NCI-H1092 (cell line): ENCODE measurements at places on chromosomes 3 and 15.

- DNase-seq = no peak
Observed at GRCh38 chr15:92922418-92923002, 22.4 kb downstream of the CHD2 start.

DNA sequence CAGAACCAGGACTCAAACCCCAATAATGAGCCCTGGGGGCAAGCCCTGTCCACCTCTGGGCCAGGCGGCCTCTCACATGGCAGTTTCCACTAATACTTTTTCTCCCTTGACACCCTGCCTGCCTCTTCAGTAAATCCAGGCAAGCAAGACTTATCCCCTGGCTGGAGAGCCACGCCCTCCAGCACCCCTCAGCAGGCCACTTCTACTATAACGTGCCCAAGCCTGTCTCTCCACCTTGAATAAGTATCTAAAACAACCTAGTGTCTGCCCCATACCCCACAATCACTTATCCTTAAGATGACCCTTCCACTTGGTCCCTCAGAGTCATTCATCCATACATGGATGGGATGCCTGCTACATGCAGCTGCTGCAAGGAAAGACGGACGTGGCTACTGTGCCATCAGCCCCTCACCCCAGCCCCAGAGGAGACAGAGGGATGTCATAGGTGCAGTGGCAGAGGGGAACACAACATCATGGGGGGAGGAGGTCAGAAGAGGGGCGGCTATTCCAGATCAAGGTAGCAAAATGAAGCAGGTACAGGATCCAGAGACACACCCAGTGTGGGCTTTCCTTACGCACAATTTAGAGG lies 63.4 kb downstream of the LRIG1 start:
- no peak for DNase-seq

DNA sequence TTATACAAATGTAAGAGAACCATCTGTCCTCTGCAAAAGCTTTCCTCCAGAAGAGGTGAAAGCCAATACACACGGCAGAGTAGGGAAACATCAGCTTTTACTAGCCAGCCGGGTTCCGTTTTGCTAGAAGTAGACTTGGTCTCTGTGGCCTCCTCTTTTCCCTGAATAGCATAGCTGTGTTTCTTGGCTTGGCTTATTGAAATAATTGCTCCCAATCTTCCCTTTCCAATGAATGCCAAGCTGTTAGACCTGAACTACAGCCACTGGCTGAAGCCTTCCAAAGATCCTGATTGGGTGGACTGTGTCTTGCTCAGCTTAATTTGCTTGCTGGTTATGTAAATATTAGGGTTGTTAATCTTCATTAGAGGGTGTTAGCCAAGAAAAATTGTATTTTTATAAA lies 157.8 kb upstream of the ROPN1 start:
- DNase-seq = peak; percentile 32

GRCh38 chr15:100463515-100463914 lies 65.2 kb downstream of the CERS3 start:
- no peak for DNase-seq

- DNase-seq = no peak
Observed at GRCh38 chr3:37559461-37559860, 302.2 kb upstream of the CTDSPL start.

GRCh38 chr3:10213156-10213792 lies 35.0 kb upstream of the TATDN2 start:
- no peak for DNase-seq

DNA sequence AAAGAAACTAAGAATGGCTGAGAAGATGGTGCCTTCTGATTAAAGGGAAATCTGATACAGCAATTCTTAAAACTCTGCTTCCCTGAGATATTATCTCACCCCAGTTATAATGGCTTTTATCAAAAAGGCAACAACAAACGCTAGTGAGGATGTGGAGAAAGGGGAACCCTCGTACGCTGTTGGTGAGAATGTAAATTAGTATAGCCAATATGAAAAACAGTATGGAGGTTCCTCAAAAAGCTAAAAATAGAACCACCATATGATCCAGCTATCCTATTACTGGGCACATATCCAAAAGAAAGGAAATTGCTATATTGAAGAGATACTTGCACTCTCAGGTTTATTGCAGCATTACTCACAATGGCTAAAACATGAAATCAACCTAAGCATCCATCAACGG lies 65.1 kb downstream of the GOLIM4 start:
- DNase-seq = no peak

GRCh38 chr15:25065286-25065685 lies 110.5 kb downstream of the SNRPN start:
- DNase-seq = no peak

DNA sequence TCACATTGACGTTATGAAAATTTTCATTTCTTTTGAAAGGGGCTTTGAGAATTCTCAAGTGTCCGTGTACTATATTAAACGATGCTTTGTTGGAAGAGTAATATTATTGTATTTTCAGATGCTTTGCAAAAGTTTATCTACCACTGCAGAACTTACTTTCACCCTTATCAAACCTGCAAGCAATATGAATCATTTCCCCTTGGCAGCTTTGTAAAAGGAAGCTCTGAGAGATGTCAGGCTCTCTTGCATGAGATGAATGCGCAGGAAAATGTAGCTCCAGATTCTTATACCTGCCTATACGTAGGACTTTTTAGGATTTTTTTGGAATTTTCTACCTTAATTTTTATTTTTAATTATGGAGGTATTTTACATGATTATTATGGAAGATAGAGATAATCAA lies 34.5 kb downstream of the GPD1L start:
- no peak for DNase-seq

- DNase-seq = no peak
Observed at GRCh38 chr15:39574427-39574826, 6.5 kb upstream of the THBS1 start.

DNA sequence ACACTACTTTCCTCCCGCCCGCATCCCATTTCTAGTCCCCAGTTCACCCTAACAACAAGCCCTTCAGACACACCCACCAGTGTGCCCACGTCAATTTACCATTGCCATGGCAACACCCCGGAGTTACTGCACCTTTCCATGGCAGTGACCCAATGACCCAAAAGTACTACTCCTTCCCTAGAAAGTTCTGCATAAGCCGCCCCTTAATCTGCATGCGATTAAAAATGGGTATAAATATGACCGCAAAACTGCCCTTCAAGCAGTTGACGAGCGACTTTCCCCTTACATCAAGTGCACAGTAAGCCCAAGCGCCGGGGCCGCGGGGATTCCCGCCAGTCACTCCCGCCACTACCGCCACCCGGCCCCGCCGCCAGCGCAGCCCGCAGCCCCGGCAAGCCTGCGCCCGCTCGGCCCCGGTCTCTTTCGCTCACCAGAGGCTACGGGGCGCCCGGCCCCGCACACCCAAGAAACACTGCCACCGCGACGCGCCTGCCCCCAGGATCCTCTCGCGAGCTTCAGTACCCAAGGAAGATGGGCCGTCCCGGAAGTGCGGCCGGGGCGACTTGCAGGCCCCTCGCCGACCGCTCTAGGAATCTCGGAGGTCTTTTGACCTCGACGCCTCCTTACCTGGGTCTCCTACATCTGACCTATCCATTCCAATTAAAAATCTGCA lies 27.2 kb upstream of the ZNF502 start:
- DNase-seq = peak; percentile 80

GRCh38 chr3:136261826-136262225 lies 11.7 kb downstream of the PCCB start:
- no peak for DNase-seq

GRCh38 chr15:73922186-73923151 lies 3.8 kb upstream of the LOXL1 start:
- DNase-seq = peak; percentile 66

- no peak for DNase-seq
Observed at GRCh38 chr3:194374935-194375334, 5.4 kb upstream of the LRRC15 start.

DNA sequence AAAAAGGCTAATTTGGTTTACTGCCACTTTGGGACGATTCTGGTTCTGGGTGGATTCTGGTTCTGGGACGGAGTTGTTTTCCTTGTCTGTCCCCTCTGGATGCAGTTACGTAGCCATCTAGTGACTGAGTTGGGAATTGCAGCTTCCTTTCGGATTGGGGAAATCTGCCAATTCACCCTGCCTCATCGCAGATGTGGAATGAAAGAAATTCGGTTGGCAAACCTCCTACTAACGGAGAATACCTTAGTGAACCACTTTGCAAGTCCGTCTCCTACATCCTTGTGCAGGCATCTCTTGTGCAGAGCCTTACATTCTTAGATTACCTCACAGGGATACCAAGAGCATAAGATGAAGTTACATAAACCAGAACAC lies 31.5 kb upstream of the AP4E1 start:
- DNase-seq = peak; percentile 24

GRCh38 chr3:25708036-25708435 lies 43.3 kb upstream of the TOP2B start:
- DNase-seq = no peak

DNA sequence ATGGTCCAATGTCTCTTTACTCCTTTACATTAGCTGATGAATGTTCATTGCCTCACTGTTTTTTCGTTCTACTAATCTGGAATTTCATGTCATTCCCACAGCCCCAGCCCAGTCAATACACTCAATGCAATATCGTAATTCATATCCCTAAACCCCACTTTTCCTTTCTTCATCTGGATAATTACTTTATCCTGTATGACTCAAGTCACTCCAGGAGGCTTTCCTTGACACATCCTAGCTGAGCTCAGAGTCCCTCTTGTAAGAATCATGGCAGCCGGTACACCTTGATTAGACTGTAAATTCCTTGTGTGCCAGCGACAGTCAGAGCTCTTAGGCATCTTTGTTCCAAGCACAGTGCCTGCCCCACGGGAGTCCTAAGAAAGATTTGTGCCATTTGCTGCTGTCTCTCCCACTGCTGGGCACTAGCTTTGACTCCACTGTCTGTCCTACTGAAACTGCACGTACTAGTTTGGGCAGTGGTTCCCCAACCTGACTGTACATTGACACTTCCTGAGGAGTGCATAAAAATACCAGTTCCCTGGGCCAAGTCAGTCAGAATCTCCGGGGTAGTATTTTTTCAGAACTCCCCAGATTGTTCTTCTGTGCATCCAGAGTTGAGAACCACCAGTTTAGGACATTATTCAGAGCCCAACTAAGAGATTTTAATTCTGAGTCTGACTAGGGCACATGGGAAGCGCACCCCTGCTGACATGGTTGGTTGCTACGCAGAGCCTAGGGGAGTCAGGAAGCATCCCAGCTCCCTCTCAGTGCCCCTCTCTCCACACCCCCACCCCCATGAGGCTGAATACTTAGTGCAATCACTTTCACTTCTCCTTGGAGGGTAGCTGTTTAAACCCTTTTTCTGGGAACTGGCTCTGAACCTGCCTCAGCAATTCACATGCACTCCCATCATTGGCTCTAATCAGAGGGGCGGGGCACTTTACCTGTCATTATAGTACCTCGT lies 19.5 kb upstream of the C3orf70 start:
- no peak for DNase-seq

DNA sequence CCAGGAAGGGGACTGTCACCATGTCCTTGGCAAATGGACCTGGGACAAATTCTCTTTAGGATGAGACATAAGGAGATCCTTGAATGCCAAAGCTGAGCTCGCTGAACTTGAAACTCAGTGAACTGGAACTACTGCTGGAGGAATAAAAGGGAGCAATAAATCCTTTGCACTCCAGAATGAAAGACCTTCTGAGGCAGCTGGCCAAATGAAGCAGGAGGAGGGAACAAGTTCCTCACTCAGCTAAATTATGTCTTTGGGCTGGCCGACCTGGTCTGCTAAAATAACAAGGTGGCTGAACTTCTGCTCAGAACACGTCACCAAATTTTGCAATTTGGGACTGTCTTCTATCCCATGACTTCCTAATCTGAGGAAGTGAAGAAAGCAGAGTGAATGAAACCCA lies 314.7 kb downstream of the LPP start:
- no peak for DNase-seq
